ENCODE measurements at places on chromosomes 4 and X. TPM values are rescaled to one million over a fixed set of nuclear protein-coding genes. Genes with fewer than 3 reads are reported as not detected.

FAM47E gene
- total RNA-seq, result 0.32 TPM

HHIP gene
- total RNA-seq, result 0.78 TPM

IL1RAPL2 gene
- total RNA-seq, result not detected

PASD1 gene
- total RNA-seq, result not detected

RBM46 gene
- not detected for total RNA-seq

ZFYVE28 gene
- total RNA-seq, result 2.8 TPM

TMEM31 gene
- not detected for total RNA-seq

Data from A549 treated with GW870086 at 1 μM for 4 hours (cell line).